SK-MEL-5 (cell line): ENCODE measurements at places on chromosomes 2 and 18. TPM values are rescaled to one million over a fixed set of nuclear protein-coding genes. Genes with fewer than 3 reads are reported as not detected.

The ALPG gene
- not detected in 2 replicates for total RNA-seq

DNA sequence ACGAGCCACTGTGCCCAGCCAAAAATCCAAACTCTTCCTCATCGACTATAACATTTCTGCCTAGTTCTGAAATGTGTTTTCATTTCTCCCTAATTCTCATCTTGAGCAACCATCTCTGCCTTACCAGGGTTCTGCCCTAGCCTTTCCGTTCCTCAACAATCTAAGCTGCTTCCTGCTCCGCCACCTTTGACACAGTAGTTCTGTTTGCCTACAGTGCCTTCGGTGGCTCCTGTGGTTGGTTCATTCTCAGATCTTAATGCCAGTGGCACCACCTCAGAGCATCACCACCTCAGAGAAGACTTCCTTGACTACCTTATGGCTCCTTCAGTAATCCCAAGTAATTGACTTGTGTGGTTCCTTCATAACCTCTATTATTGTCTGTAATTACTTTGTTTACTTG, 3.8 kb downstream of the SOCS6 start:
- no peak for DNase-seq

GRCh38 chr2:181742922-181743722, 62.8 kb upstream of the NEUROD1 start:
- peak; percentile 72 for DNase-seq

The FOXD4L1 gene
- not detected in 2 replicates for total RNA-seq

The KLHL30 gene
- 0.03 TPM in 1 of 2 replicates, not detected in the other for total RNA-seq

The ZNF638 gene
- total RNA-seq, result 166 and 191 TPM in 2 replicates

GRCh38 chr2:170486730-170487129, 228.4 kb upstream of the SP5 start:
- DNase-seq, result no peak

- DNase-seq, result no peak
These were observed 205.4 kb upstream of the CDH2 start for GRCh38 chr18:28382215-28382879.

GRCh38 chr2:135987441-135987840, 2.0 kb upstream of the DARS1 start:
- no peak for DNase-seq
